ENCODE measurements at places on chromosomes 1 and 21.

DNA sequence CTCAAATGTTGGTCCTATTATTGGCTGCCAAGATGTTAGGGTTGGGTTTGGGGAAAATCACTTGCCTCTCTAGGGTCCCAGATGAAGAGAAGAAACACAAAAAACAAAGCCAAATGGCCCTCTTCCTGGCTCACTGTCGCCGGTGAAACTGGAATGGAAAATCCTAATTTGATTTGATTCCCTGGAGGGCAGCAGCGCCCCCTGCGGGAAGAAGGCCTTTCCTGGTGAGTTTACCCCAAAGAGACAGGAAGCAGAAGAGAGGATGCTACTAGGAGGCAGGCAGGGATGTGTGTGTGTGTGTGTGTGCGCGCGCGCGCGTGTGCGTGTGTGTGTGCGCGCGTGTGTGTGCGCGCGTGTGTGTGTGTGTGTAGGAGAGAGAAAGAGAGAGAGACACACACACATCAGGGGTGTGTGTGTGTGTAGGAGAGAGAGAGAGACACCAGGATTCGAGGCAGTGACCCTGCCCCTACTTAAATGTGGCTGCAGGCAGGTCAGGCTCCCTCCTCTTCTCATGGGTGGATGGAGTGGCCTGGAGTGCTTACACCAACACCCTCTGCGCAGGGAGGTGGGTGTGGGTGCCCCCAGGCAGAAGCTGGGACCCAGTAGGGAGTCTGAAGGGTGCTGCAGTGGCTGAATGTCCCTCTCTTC, 3.1 kb upstream of the SELENON start:
- DNase-seq: peak; percentile 82

DNA sequence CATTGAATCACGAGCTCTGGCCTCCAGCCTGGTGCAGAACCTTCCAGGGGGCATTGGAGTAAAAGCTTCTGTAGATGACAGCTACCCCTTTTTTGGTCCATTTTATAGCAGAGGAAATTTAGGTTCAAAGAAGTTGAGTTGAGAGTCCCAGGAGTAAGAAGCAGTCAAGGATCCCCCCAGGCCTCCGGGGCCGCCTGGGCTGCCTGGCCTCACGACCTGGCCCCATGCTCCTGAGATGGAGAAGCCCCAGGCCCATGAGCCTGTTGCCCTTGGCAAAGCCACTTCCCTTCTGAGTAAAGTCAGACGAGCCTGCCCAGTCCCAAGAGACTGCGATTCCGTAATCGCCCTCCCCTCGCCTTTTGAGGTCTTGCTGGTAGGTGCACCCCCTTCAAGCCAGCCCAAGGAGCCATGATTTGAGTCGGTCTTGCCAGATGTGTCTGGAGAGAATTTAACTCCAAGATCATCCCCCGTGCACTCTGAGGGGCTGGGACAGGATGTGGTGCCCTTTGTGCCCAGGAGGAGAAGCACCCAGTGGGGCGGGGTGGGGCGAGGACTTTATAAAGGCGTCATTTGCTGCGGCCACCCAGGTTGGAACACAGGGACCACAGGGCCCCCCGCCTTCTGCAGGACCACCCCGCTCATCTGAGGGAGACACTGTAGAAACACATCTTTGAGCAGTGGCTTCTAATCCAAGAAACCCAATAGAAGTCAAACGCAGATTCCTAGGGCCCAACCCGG, 30.1 kb downstream of the PDE9A start:
- DNase-seq: no peak

DNA sequence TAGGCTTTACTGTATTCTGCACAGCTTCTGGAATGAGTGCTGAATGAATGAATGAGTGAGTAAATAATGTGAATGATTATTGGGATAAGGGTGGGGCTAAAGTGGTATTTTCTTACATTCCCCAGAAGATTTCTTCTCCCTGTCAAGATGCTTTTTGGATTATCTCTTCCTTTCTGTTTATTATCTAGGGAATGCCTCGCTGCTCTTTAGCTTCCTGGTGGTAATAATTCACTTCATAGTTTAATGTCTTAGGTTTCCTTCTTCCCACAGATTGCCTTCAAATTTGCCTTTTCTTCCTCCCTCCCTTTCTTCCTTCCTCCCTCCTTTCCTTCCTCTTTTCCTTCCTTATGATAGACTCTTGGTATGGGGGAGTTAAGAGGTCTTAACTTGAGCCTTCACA, 24.0 kb downstream of the DDR2 start:
- no peak for DNase-seq

DNA sequence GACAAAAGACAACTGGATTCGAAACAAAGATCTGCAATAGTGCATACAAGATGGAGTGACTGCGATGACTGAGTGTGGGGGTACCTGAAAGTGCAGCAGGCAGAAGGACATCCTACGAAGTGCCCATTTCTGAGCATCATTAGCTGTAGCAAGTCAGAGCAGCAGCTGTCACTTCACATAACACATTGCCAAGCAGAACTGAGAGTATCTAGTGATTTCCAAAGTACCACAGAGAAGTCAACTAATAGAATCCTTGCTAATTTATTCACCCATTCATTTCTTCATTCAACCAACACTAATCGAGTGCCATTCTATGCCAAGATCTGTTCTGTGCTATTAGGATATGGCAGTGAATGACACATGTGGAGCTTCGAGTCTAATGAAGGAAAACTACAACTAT, 31.6 kb upstream of the CAMSAP2 start:
- no peak for DNase-seq

DNA sequence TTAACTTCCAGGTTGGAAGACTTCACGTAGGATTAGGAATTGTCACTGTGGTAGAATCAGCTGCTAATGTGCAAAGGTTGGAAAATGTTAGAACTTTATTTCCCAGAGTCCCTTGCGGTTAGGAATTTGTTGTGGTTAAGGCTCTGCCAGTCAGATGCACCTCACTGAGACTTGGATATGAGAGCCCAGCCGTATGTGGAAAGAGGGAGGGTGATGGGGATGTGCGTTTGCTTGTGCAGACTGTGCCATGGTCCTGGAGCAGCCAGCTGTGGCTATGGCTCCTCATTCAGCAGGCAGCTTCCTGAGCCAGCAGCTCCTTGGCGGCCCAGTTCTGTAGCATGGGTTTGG, 12.5 kb downstream of the S100A10 start:
- DNase-seq: no peak

DNA sequence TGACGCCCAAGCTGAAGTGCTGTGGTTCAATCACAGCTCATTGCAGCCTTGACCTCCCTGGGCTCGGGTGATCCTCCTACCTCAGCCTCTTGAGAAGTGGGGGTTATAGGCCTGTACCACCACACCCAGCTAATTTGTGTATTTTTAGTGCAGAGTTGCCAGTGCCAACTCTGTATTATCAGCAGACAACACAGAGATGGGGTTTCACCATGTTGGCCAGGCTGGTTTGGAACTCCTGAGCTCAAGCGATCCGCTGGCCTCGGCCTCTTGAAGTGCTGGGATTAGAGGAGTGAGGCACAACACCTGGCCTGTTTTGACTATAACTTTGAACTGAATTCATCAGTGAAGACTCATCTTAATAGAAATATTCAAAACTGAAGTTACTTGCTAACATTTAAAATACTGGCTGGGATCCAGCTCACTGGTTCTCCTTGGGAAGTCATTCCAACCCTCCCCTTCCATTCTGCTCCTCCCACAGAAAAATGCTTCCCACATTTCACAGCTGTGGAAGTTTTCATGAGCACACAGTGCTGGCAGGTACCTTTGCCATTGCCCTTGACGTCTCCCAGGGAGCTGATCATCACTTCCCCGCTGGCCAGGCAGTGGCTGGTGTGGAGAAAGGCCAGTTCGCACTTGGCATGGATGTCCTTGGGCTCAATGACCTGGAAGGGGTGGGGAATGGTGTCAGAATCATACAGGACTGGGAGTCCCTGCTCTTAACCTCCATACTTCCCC, 4.7 kb downstream of the SELENBP1 start:
- no peak for DNase-seq

GRCh38 chr1:204225841-204226735, 12.3 kb upstream of the GOLT1A start:
- no peak for DNase-seq

DNA sequence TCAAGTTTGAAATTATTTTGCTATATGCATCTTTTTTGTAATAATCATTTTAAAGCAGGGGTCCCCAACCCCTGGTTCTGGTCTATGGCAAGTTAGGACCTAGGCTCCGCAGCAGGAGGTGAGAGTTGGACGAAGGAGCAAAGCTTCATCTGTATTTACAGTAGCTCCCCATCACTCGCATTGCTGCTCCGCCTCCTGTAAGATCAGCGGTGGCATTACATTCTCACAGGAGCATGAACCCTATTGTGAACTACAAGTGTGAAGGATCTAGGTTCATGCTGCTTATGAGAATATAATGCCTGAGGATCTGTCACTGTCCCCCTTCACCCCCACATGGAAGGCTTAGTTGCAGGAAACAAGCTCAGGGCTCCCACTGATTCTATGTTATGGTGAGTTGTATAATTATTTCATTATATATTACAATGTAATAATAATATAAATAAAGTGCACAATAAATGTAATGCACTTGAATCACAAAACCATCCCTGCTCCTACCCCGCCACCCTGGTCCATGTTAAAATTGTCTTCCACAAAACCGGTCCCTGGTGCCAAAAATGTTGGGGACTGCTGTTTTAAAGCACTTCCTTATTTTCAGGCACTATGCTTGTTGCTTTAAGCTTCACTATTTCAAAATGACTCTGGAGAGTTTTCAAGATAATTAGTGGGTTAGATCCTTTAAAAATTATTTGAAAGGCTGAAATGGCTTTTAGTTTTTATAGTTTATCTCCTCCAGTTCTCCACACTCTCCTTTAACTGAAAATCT, 74.8 kb downstream of the PLA2G4A start:
- no peak for DNase-seq

DNA sequence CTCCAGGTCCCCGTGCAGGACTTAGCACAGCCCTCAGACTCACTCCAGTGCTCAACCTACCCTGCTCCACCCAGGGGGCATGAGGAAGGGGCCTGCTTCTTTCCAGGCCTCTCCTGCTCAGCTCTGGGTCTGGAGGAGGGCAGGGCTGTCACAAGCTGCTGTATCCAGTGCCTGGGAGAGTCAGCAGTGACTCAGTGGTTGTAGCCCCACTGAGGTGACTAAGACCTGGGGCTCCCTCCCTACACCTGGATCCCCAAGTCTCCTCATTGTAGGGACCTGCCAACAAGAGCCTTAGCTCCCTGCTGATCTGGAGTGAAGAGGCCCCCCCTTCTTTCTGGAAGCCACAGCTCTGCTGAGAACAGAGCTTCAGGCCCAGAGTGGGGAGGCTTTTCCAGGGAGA, 36.1 kb upstream of the FAM131C start:
- DNase-seq: no peak

DNA sequence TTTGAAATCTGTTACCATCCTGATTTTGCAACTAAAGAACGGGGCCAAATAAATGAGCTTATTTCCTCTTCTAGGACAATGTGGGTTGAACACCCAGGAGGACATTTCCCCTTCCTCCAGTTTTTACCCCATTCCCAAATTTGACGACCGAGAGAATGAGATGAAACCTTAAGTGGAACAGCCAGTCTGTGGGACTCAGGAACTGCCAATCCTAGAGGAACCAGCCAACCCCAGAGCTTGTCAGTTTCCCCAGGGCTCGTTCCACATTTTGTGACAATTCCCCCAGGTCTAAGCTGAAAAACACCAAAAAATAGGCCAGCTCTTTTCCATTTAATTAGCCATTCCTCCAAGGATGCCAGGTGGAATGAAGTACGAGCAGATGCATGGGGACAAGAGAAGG, 21.3 kb upstream of the MAPKAPK2 start:
- no peak for DNase-seq

GRCh38 chr1:223551610-223552009, 113.9 kb downstream of the CAPN8 start:
- no peak for DNase-seq

DNA sequence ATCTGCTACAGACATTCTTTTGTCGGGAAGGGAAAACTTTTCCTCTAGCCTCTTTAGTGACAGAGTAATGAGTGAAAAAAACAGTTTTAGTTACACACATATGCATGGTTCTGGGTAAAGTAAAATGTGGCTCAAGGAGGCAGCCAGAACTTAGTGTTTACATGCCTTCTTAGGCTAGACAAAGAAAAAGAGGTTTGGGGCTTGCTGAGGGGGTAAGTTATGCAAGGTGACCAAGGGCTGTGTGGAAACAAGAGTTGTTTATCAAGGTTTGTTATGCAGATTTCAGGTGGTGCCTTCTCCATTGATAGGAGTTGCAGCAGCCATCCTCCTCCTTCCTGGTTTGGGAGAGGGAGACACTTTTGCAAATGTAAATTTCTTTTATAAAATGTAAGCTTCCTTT, 66.5 kb upstream of the RAB3GAP2 start:
- no peak for DNase-seq

- DNase-seq: no peak
Observed at GRCh38 chr21:46411236-46411635, 47.5 kb upstream of the DIP2A start.

DNA sequence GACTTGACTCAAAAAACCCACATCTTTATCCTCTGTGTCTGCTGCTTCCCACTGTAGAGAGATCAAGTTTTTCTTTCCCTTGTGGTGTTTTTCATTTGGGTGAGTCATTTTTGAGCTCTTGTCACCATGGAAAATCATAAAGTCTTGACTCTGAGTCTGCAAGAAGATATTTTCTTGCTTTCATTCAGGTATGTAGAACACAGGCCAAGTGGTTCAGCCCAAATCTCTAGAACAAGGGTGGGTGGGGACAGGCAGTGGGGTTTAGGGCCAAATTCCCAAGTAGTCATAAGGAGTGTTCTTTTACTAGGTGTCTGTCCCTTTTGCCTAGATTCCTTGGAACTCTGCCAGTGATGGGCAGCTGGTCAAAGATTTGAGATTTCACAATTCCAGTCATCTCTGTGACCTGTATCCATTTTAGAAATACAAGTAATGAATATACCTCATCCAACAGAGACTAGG, 21.5 kb upstream of the ARHGAP29 start:
- DNase-seq: no peak

GRCh38 chr1:39132505-39133339, 71.8 kb upstream of the MACF1 start:
- DNase-seq: no peak

GRCh38 chr21:33121715-33122475, 52.0 kb downstream of the OLIG1 start:
- DNase-seq: no peak

DNA sequence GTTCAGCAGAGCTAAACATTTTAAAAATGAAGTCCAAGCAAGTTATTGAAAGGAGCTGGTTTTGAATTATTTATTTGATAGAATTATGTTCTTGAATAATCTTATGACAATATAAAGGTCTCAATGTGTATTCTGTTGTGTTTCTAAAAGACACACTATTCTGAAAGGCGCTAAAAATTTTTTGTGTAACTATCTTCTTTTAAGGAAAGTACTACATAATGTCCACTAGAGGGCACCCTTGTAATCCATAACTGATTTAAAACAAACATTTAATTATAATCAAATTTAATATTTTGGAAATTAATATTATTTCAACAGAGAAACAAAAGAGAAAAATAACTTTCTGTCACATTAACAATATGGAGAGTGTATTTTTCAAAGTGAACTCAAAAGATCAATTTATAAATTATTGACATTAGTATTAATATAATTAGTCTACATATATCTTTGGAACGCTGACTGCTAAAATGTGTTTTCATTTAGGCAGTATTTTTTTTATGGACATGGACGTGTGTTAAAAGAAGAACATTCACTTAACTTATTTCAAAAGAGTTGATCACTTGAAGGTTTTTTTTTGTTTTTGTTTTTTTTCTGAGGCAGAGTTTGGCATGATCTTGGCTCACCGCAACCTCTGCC, 248.4 kb downstream of the DENND1B start:
- no peak for DNase-seq

- DNase-seq: no peak
Observed at GRCh38 chr1:76481672-76482071, 385.6 kb upstream of the ST6GALNAC5 start.

GRCh38 chr1:207965392-207966387, 54.8 kb upstream of the CD34 start:
- no peak for DNase-seq

- no peak for DNase-seq
Observed at GRCh38 chr1:202067188-202067974, 55.3 kb upstream of the GPR37L1 start.

All from stimulated activated CD8-positive, alpha-beta memory T cell treated with anti-CD3 and anti-CD28 coated beads, Interleukin-7, amount 100 ng/mL, for 24 hours (primary cell).